CD4-positive, alpha-beta T cell treated with Interleukin-4 for 1 hour (primary cell): ENCODE measurements at places on chromosomes 4 and X.

DNA sequence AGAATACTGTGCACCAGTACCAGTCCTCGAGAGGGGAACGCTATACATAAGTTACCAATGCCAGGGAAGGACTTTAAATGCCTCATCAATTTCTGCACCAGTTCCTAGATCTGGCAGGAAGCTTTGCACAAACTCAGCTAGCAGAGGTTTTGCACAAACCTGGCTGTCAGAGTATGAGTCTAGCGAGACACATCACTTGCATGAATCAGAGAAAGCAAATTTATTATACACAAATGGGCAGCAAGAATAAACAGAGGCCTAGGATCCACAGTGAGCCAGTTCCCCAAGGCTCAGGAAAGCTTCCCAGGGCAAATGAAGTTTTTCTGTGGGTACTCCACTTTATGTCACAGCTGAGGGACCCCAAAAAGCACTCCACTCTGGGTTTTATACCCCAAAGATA, 523.5 kb downstream of the CFAP47 start:
- no peak for DNase-seq

GRCh38 chr4:28317221-28317620, 1456.6 kb downstream of the STIM2 start:
- no peak for DNase-seq

- DNase-seq, result no peak
Observed at GRCh38 chr4:71300362-71300761, 38.5 kb upstream of the SLC4A4 start.

- no peak for DNase-seq
Observed at GRCh38 chr4:15040916-15041463, 38.7 kb downstream of the CPEB2 start.

DNA sequence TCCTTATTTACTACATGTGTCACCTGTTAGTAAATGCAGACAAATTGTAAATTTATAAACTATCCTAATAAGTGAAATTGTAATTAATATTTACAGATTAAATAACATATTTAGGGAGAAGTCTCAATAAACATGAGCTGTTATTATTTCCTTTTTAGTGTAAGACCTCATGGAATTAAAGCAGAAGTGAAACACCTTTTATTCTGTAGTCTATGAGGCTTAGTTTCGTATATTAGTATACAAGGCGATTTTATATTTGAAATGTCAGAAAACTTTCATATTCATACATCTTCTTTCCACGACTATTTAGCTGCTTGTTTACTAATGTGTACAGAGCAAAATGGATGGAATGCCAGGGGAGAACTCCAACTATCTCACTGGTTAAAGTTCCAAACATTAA, 414.4 kb downstream of the ARHGAP24 start:
- DNase-seq, result no peak

GRCh38 chrX:150983521-150984168, 510 bp downstream of the HMGB3 start:
- DNase-seq, result no peak

DNA sequence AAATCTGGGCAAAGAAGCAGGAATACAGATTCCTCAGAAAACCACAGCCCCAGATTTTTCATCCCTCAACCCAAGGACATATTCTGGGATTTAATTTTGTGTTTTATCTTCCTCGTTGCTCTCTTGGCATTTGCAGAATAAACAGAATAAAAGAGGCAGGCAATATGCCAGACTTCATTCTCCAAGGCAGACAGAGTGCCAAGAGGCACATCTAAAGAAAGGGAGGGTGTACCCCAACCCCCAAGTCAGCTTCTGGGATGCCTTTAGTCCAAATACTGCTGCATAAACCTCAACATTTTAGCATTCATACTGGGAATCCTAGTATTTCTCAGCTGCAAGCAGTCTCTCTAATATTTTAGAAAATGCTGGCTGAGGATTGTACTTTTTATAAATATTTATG, 629.2 kb downstream of the KLHL13 start:
- no peak for DNase-seq

DNA sequence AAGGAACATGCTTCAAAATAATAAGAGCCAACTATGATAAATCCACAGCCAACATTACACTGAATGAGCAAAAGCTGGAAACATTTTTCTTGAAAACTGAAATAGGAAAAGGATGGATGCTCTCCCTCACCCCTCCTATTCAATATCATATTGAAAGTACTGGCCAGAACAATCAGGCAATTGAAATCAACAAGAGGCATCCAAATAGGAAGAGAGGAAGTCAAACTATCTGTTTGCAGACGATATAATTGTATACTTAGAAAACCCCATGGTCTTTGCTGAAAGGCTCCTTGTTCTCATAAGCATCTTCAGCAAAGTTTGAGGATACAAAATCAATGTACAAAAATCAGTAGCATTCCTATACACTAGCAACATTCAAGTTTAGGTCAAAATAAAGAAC, 1562.5 kb upstream of the ADGRL3 start:
- DNase-seq, result no peak

GRCh38 chrX:40146262-40147125, 48.7 kb upstream of the BCOR start:
- peak; percentile 34 for DNase-seq

DNA sequence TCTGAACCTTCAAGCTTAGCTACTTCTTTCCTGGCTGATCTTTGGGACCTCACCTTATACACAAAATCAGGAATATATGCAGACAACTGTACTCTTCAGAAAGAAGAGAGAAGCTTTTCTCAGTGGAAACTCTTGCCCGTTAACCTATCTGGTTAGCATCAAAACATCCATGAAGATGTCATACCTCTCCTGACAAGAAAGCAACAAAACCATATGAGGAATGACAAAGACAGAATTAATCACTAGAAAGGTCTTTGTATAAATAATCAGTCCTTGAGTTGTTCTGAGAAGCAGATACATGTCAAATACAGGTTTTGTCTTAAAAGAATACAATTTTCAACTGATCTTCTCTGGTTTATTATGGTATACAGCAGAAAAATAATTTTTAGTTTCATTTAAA, 130.8 kb downstream of the FAT4 start:
- DNase-seq, result no peak

GRCh38 chrX:112120721-112121120, 38.1 kb upstream of the TRPC5 start:
- no peak for DNase-seq

GRCh38 chrX:41705680-41706374, 17.1 kb downstream of the GPR34 start:
- no peak for DNase-seq

DNA sequence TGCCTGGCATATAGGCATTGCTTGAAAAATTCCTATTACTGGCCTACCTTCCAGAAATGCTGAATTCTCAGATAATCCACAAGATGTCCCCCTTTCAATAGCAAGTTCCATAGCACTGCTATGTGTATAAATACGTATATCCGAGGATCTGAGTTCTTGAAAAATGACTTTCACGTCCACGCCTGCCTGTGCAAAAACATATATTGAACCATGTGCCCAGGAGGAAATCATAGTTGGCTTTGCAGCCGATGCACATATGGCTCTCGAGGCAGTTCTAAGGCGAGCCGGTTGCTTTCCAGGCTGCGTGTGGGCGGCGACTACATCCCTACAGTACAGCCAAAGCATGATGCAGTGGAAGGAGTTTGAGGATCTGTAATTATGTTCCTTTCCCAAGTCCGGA, 55.4 kb upstream of the ESX1 start:
- DNase-seq, result no peak

DNA sequence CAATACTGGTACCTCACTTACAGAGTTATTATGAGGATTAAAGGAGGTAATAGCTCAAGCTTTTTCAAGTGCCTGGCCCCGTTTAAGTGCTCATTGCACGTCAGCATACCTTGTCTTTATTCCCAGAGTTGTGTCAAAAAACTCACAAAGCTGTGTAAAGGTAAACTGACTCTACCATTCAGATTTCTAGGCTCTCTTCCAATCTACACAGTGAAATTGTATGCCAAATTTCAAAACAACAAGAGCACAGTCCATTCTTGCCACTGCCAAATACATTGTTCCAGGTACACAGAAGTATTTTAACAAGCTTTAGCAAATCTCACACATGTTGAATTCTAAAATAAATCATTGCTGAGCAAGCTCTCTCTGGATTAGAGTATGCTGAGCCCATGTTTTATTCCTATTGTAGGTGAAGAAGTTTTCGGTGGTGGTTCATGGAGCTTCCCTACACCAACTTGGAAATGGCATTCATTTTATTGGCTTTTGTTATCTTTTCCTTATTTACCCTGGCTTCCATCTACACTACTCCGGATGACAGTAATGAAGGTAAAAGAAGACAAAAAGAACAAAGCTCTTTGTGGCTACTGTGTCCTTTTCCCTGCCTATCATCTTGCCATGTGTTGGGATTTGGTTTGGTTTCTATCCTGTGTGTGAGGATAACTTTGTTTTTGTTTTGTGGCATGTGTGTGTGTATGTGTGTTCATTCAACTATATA, 16.2 kb downstream of the SMIM31 start:
- DNase-seq, result no peak

GRCh38 chr4:73762409-73762808, 22.0 kb downstream of the CXCL8 start:
- DNase-seq, result no peak

GRCh38 chr4:153274967-153275366, 69.5 kb upstream of the MND1 start:
- DNase-seq, result no peak
